Nucleus accumbens (tissue), 56 donors: ENCODE measurements at places on chromosomes 1 and 21.

DNA sequence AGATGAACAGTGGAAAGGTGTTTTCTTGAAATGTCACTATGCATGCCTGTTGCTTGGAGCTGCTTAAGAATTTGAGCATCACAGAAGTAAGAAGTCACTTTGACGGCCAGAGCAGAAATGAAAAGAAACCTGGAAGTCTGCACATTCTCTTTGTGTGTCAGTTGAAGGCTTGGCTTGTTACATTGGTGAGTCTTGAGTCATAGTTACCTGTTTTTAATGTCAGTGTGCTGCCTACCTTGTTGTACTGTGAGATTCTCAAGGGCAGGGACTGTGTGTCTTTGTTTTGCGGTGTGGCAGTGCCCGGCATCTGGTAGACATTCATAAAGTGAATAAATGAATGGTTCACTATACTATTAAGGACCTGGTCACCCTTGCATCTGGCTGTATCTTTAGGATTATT is 9.9 kb downstream of the OTUD3 start:
- no peak for DNase-seq

- no peak for DNase-seq
These were observed 100.4 kb downstream of the LHX8 start for GRCh38 chr1:75234562-75234961.

GRCh38 chr1:99331636-99332035 is 67.3 kb downstream of the PLPPR4 start:
- no peak for DNase-seq

DNA sequence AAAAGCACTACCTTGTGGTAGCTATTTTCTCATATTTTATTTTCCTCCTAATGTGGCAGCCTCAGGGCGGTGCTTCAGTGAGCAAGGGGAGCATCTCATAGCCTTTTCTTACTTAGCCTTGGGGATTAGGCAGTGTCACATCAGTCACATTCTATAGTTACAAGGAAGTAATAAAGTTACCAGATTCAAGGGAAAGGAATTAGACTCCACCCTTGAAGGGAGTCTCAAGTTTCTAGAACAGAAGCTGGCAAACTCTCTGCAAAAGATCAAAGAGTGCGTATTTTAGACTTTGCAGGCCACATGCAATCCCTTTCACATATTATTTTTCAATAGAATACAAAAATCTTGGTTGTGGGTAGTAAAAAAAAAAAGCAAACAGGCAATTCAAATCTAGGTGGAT is 350.4 kb downstream of the AMY1C start:
- DNase-seq = no peak

- DNase-seq = no peak
These were observed 36.9 kb upstream of the BACH1 start for GRCh38 chr21:29261555-29262540.

DNA sequence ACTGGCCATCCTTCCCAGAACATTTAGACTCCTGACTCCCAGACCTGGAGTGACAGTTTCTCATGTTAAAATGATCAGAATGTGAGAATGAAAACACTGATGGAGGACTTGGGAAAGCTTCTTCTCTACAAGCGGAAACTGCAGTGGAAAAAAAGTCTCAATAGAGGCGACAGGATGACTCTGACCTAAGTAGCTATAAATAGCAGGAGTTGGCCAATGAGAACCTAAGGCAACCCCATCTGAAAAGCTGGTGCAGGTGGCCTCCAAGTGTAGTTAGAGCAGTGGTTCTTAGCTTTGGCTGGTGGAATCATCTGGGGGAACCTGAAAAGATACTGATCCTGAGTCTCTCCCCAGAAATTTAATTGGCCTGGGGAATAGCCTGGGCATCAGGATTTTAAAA is 44.2 kb upstream of the EXOSC10 start:
- DNase-seq = no peak

DNA sequence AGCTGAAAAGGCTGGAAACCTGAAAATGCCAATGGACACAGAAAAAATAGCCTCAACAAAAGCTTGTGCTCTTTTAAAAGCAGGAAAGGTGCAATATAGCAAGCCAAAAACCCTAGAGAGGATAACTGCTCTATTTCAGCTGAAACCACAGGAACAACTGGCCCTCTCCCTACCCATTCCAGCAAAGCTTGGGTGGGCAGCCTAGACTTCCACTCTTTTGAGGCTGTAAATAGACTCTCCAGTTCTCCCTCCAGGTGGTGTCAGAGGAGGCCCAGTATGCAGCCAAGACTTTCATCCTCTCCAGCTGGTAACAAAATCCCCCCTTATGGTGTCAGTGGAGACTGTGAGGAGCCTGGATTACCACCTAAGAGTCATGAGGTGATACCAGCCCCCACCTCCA is 206.9 kb upstream of the PLD5 start:
- no peak for DNase-seq

GRCh38 chr1:10973956-10974881 is 38.2 kb upstream of the TARDBP start:
- DNase-seq = no peak

- peak; percentile 67 for DNase-seq
These were observed 25.6 kb upstream of the NFIA start for GRCh38 chr1:61056573-61057439.

- DNase-seq = no peak
These were observed 32.3 kb upstream of the DIPK1A start for GRCh38 chr1:92993581-92993980.
